T follicular helper cell (primary cell): ENCODE measurements at places on chromosomes 13 and 19.

DNA sequence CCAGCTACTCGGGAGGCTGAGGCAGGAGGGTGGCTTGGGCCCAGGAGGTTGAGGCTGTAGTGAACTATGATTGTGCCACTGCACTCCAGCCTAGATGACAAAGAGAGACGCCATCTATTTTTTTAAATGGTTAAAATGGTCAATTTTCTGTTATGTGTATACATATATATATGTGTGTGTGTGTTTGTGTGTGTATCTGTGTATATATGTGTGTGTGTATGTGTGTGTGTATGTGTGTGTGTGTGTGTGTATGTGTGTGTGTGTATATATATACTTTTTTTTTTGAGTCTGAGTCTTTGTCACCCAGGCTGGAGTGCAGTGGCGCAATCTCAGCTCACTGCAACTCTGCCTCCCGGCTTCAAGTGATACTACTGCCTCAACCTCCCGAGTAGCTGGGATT is 42.9 kb upstream of the KLF2 start:
- DNase-seq: no peak

- no peak for DNase-seq
Observed at GRCh38 chr19:46659151-46660007, 1.6 kb downstream of the DACT3 start.

DNA sequence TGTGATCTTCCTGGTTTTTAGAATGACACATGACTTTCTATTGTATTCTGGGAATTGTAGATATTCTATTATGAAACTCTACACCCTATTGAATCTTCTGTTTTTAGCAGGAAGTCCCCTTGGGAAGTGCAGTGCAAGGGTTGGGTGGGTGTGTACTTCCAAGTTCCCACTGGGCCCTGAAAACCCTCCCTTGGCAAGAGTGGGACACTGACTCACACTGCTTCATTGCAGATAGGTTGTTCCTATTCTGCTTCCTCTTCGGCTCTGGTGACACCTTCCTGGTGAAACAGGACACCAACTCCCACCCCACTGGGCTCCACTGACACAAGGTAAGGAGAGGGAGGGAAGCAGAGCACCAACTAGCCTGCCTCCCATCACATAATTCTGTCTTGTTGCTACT is 121.8 kb downstream of the KCTD12 start:
- DNase-seq: no peak

GRCh38 chr19:9528757-9529336 is 9.6 kb downstream of the ZNF426 start:
- DNase-seq: no peak

GRCh38 chr13:24636776-24637175 is 43.4 kb upstream of the ATP12A start:
- no peak for DNase-seq

GRCh38 chr19:45733160-45733810 is at the start of gene MEIOSIN:
Gene MEIOSIN, plus strand, starts transcription at chr19:45733439. Its CDS starts 1,938 bp downstream, at chr19:45735377.
- no peak for DNase-seq

DNA sequence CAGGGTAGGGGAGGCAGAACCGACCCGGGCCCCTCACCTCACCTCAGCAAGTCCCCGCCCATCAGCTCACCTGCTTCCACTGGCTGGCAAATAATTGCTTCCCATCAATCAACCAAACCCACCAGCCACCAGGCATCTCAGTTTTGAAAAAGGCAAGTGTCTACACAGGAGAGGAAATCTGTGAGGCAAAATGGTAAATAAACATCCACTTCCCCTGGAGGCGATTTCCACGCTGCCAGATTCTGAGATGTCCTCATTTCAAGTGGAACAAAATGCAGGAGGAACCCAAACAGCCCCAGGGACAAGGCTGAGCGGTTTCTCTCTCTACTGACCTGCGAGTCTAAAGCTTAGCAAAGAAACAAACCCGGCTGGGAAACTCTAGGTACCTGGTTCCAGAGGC is 117.5 kb downstream of the CRYL1 start:
- no peak for DNase-seq

DNA sequence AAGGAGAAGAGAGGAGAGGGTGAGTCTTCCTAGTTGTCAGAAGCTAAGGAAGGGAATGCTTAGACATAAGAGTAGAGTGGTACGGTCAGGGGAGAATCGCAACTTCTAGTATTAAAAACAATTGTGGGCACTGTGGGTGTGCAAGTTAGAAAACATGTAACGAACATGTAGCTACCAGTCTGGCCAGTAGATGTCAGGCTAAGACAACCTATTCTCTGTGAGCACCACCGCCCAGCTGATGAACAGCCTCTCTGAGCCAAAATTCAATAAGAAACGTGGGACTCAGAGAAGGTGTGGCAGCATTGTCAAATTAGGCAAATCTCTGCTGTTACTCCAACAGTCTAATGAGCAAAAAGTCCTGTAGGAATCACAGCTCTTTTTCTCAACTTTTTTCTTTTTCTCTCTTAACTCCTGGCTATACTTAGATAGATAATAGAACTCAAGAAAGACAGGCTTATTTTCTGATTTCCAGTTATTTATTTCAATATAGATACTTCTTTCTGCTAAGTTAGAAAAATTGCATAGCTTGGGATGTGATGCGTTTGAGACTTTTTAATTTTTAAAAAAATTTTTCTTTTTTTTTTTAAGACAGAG is 186.2 kb downstream of the USP12 start:
- DNase-seq: peak; percentile 54

DNA sequence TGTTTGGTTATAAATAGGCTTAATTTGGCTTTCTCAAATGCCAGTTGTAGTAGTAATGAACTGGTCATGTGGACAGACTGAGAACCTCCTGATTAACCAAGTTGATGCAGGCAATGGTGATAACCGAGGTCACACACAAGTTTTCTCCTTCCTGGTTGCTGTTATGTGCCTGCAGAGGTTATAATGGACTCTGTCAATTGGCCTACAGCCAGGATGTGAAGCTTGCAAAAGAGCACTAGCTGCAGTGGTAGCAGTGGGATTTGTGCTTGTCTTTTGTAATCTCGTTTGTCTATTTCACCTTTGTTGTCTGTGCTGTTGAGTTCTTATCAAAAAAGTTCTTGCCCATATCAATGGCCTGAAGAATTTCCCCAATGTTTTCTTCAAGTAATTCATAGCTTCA is 20.6 kb downstream of the OR10H3 start:
- no peak for DNase-seq

- no peak for DNase-seq
Observed at GRCh38 chr13:78160793-78161192, 242.2 kb upstream of the EDNRB start.

GRCh38 chr19:42563352-42564210 is 31.1 kb downstream of the CEACAM8 start:
- DNase-seq: no peak

- DNase-seq: no peak
Observed at GRCh38 chr13:51596541-51596940, 12.3 kb downstream of the WDFY2 start.

GRCh38 chr19:30249911-30250310 is 122.3 kb upstream of the ZNF536 start:
- DNase-seq: no peak

- no peak for DNase-seq
Observed at GRCh38 chr19:19334063-19334988, 13.7 kb downstream of the MAU2 start.

GRCh38 chr19:33654840-33655508 is 33.2 kb downstream of the CHST8 start:
- DNase-seq: no peak

GRCh38 chr13:63107179-63107943 is 1691.7 kb upstream of the PCDH20 start:
- no peak for DNase-seq

DNA sequence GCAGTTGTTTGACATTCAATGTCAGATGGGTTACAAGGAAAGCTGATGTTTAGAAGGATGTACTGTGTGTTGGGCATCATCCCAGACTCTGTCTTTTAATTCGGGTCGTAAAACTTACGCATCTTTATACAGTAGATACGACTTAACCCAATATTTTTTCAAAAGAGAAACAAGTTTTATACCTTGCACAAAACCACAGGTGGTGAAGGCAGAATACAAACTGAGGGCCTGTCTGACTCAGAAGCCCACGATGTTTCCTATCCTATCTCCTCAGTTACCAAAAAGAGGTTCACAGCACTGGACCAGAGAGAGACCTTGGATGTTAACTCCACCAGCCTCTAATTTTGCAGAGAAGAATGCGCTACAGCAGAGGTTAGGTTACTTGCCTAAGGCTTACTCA is 477.0 kb downstream of the FOXO1 start:
- no peak for DNase-seq

DNA sequence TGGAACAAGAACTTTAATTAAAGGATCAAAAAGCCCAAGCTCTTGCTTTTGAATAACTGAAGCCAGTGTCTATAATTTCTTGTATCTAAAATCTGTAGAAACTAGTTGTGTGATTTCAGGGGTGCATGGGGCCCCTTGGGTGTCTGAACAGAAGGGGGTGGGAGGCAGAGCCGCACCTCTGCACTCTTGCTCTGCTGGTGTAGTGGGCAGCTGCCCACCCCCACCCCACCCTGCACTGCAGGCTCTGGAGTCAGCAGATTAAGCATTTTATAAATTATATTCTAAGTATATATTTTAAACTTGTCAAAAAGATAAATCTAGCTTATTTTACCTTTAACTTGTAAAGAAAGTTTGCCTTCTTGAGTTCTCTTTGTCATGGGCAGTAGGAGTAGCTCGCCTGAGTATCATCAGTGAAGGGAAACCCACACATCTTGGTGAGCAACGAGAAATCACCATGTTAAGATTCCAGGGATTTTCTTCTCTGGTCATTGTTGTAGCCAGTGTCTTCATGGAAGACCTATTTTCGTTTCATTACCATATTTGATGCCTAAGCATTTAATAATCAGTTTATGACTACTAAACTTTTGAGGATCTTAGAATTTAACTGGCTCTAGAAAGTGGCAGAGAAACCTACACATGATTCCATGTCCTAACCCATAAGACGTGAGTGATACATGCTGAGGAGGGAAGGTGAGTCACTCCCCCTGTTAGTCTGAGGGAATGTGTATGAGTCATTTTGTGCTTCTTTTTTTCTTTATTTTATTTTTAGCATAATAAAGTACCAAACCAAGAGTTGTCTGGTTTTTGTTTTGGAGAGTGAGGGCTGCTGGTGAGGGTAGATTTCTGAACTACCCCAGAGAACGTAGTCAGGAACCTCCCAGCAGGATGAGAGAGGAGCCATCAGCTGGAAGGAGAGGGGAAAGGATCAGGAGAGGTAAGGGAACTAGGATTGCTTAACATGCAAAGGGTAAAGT is 7.7 kb downstream of the UBE2L5 start:
- DNase-seq: no peak

DNA sequence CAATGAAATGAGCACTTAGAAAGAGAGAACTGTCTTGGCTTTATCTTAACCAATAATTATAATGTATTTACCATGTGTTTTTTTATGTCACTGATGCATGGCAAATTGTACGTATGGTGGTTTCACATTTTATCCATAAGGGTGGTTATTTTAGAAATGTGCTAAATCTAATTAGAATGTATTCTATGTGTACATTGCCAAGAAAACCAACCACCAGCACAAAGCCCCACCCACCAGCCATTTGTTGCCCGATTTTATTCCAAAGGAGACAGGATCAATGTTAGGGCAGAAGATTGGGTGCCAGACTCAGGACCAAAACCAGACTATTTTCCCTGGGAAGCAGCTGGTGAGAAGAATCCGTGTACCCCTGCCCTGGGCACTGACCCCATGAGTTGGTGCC is 63.0 kb upstream of the SOX1 start:
- DNase-seq: no peak

GRCh38 chr19:4715529-4716221 is 8.0 kb downstream of the DPP9 start:
- no peak for DNase-seq

DNA sequence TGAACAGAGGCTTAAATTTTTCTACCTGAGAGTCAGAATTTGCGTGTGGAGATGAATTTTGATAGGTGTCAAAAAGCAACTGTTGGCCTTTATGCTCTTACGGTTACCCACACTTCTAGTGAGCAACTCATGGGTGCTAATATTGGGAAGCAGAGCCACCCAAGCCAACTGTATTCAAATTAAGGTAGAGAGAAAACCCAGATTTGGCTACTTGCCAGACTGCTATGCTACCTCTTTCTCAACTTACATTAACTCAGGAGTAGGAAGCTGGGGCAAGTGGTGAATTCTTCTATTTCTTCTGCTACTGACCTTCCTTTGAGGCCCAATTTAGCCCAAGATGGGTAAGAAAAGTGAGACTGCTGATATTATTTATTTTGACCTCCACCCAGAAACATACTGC is 83.9 kb downstream of the OLFM4 start:
- DNase-seq: no peak

GRCh38 chr13:93004919-93005318 is 221.7 kb upstream of the GPC6 start:
- no peak for DNase-seq

DNA sequence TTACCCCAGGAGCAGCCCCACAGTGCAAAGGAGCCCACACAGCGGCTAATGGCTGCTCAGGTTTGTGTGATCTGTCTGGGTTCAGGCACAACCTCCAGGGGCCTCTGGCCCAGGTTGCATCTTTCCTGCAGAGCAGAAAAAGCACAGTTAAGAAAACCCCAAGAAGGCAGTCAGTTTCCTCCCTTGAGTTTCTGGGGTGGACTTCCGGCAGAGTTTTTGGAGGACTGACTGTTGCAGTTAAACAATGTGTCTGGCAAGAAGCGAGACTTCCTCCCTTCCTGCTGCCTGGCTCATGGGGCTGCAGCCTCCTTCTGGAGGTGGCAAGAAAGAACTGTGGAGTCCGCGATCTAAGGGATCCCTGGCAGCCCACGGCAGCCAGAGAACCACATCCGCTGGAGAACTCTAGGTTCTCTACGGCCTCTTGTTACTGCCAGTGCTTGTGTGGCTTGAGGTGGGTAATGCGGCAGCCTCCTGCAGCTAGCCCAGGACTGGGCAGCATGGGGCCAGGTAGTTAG is 114.4 kb downstream of the ZDHHC20 start:
- DNase-seq: no peak

- no peak for DNase-seq
Observed at GRCh38 chr19:4929186-4929585, 19.9 kb downstream of the UHRF1 start.

DNA sequence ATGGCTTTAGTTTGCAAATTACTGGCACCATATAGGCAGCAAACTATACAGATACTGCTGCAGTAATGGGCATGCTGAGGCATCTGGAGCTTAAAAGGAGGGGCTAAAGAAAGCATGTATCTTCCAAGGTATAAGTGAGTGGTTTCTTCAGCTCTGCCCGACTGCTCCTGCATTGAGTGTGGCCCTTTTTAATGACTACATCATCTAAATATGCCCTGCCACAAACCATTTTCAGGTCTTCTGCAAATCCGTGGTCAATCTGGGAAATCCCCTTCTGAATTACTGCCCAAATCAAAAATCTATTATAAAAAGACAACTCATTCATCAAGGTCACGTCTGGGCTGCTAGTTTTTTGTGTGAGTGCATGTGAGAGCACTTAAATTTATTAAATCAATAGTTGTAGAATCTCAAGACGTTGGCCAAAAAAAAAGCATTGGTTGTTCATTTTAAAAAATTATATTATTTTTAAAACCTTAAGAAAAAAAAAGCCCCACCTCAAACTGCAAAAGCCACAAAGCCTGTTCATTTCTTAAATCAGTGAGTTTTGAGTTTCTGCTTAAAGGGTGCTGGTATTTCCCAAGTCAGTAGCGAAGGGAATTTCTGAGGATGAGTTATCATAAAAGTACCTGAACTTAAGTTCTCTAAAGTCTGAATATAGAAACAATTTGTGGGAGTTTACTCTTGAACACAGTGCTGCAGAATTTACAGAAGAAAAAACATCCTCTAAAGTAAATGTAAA is 16.3 kb downstream of the LCP1 start:
- no peak for DNase-seq

- no peak for DNase-seq
Observed at GRCh38 chr19:40381321-40381720, 8.7 kb downstream of the HIPK4 start.

GRCh38 chr13:52798770-52799430 is 49.5 kb downstream of the PCDH8 start:
- no peak for DNase-seq
